HCEC 1CT (cell line): ENCODE measurements at places on chromosomes 2 and 18.

GRCh38 chr2:171547720-171548119 lies 25.4 kb downstream of the CYBRD1 start:
- DNase-seq = no peak

GRCh38 chr2:165529130-165529529 lies 59.6 kb downstream of the CSRNP3 start:
- DNase-seq = no peak

GRCh38 chr2:60505880-60506260 lies 47.6 kb downstream of the BCL11A start:
- DNase-seq = no peak

- no peak for DNase-seq
Measured at GRCh38 chr2:513981-514706, 163.1 kb downstream of the TMEM18 start.

- peak; percentile 64 for DNase-seq
Measured at GRCh38 chr2:69724540-69725159, 17.3 kb upstream of the ANXA4 start.

GRCh38 chr2:112701052-112701451 lies 19.8 kb upstream of the NT5DC4 start:
- no peak for DNase-seq

DNA sequence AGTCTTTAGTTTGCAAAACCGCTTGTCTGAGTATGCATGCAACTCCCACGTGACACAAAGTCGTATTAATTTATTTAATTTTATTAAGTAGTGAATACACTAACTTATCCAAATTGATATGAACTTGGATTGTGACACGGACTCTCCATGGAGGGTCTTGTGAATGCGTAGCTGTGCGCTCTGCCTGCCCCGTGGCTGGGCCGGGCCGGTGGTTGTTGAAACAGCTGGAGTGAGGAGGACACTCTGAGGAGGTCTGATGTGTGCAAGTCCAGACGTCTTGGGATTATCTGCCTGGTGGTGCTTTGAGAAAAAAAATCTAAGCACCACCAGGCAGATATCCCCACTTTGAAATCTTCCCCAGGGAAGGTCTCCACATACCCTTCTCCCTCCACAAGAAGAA lies 41.0 kb upstream of the RBM44 start:
- DNase-seq = no peak

- DNase-seq = no peak
Measured at GRCh38 chr2:177692783-177693269, 300.3 kb downstream of the AGPS start.

DNA sequence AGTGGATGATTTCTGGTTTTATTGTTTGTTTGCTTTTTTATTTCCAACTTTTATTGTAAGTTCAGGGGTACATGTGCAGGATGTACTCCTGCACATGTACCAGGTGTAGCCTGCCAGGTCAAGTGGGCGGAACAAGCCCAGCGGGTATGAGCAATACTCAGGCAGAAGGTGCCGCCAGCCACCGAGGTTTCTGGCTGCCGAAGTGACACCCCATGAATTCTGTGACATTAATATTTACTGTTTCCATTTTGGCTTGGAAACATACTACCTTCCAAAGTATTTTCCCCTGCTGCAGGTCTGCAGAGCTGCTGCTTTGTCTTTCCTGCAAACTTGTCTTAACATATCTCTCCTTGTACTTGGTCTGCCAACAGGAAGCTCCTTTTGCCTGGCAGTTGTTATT lies 78.5 kb downstream of the PTPN4 start:
- DNase-seq = no peak

DNA sequence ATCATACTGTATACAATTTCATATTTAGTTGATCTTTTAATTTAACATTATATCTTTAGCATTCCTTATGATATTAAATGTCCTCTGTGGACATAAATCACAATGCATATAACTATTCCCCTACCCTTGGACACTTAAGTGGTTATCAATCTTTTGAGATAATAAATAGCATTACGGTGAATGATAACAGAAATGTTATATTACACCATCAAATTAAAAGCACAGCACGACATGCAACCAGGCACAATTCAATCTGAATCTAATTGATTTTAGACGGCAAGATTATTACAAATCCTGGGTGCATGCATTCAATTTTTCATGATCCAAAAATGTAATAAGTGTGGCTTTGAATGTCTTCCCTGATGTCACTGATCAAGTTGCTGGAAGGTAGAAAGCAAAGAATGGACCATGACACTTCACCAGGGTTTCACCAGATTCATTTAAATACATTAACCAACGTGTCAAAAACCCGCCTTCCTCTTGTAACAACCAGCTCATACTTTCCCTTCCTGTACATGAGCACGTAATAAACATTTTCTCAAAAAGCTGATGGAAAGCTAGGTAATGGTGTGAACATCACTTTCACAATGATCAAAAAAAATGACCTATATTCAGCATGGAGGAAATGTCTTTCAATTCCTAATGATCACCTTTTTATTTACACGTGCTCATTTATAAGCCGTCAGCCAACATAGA lies 513.7 kb upstream of the ID2 start:
- DNase-seq = no peak

GRCh38 chr2:37566517-37566981 lies 104.9 kb downstream of the CDC42EP3 start:
- DNase-seq = peak; percentile 79

DNA sequence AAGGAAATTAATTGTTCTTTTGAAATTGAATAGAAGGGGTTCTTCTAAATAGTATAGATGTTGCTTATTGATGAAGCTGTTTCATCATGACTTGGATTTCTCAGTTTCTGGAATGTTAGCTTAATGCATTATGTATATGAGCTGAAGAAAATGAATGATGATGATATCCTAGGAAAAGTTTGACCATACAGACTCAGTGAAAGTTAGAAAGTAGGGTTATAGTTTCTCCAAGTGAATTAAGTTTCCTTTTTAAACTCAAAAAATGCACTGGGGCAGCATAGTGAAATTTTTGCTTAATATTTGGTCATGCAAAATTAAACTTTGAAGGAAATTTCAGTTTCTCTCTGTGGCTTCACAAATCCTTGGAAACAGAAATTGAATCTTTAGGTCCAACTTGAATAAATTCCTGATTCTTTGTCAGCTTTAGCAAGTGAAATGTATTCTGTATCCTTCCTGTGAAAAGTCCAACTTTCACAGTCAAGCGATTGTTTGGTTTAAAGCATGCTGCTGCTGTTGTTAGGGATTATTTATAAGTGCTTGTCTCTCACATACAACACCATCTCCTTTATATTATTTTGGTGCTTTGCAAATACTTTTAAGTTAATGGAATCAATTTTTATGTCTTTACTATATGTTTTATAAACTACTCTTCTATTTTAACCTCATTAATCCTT lies 78.2 kb downstream of the PIK3C3 start:
- DNase-seq = no peak

GRCh38 chr2:222935688-222936298 lies 75.0 kb downstream of the ACSL3 start:
- DNase-seq = no peak

GRCh38 chr2:232628466-232629128 lies 4.8 kb upstream of the EFHD1 start:
- no peak for DNase-seq

- DNase-seq = no peak
Measured at GRCh38 chr2:187397886-187398285, 50.2 kb downstream of the CALCRL start.

- no peak for DNase-seq
Measured at GRCh38 chr18:75037689-75037955, 171.3 kb downstream of the PTGR3 start.

DNA sequence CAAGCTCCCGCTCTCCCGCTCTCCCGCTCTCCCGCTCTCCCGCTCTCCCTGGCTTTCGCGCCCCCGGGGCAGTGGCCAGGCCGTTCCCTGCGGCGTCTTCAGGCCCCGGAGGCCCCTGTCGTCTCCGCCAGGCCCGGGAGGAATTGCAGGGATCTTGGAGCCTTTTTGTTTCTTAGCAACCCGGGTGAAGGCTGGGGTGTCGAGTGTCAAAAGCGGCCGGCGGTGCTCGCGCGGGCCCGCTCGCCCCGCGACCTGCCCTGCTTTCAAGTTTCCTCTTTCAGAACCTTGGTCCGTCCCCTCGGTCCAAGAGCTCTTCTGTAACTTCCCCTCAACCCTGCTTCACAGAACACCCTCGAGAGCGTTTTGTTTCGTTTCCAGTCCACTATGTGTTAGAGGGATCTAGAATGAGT lies 1.4 kb downstream of the RNF138 start:
- peak; percentile 62 for DNase-seq

GRCh38 chr2:112725545-112726457 lies 5.0 kb downstream of the NT5DC4 start:
- DNase-seq = no peak

GRCh38 chr2:183079139-183079775 lies 710 bp downstream of the DUSP19 start:
- DNase-seq = peak; percentile 57

DNA sequence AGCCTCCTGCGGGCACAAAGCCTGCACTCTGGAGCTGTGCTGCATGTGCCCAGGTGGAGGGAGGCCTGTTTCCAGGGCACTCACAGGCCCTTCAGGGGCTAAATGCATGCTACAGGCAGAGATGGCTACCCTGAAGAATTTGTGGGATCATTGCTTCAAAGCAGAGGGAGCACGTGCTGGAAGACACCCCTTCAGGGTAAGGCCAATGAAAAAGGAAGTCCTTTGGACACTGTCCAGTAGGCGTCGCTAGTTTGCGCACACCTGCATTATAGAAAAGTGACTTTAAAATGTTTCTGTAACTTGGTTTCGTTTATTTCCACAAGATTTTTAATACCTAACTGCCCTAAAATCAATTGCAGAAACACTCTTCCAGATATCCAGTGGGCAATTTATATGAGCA lies 325.3 kb downstream of the ZNF516 start:
- DNase-seq = no peak

DNA sequence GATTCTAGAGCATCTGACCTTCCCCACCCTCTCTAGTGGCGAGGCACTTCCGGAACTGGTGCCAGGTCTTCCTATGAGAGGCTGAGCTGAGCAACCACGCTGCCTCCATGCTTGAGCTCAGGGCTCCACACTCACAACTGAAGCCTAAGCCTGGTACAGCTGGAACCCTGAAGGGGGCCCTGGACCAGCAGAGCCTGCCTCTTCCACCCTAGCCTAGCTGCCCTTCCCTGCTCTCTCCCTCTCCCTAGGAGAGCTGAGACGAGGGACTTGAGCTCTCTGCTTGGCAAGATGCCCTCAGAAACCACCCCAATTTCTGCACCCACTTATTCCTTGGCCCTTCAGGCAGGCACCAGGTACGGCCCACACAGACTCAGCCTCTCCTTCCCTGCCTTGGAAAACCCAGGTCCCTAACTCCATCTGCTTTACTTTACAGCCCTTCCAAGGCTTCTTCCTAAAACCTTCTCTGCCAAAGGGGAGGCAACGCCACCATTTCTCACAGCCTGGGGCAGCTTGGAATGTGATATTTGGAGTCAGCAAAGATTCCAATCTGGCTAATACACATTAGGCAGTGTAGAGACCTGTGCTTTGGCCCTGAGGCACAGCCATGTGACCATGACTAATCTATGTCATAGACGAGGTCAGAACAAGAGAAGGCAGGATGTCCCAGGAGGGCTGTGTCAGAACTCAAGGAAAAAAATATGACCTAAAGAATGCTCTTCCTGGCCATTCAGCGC lies 18.8 kb downstream of the COX7A2L start:
- DNase-seq = peak; percentile 95

DNA sequence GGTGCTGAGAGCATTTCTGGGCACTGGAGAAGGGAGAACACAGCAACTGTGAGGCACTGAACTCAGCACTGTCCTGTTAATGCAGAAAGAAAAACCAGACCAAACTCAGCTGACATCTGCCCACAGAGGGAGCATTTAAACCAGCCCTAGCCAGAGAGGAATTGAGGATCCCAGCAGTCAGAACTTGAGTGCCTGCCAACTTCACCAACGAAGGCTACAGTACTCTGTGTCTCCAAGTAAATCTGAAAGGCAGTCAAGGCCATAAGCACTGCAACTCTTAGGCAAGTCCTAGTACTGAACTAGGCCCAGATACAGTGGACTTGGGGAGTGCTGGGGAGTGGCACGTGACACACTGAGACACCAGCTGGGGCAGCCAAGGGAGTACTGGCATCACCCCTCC lies 176.2 kb upstream of the ZC3H15 start:
- no peak for DNase-seq

DNA sequence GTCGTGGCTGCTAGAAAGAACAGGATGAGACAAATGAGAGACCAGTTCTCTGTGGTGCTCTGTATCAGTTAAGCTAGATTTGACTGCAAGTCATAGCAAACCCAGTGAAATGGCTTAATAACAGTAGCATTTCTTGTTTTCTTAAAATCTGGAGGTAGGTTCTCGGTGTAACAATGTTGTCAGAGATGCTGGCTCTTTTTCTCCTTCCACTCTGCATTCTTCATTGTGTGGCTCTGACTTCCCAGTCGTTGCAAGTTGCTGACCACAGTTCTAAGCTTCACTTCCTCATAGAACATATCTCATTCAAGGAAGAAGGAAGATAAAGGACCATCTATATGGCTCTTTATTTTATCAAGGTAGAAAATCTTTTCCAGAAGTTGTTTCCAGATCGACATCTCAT lies 7.9 kb upstream of the CKAP2L start:
- DNase-seq = no peak

- peak; percentile 47 for DNase-seq
Measured at GRCh38 chr18:36688020-36688965, 140.5 kb downstream of the TPGS2 start.

GRCh38 chr2:196112418-196113034 lies 43.9 kb upstream of the DNAH7 start:
- peak; percentile 50 for DNase-seq

DNA sequence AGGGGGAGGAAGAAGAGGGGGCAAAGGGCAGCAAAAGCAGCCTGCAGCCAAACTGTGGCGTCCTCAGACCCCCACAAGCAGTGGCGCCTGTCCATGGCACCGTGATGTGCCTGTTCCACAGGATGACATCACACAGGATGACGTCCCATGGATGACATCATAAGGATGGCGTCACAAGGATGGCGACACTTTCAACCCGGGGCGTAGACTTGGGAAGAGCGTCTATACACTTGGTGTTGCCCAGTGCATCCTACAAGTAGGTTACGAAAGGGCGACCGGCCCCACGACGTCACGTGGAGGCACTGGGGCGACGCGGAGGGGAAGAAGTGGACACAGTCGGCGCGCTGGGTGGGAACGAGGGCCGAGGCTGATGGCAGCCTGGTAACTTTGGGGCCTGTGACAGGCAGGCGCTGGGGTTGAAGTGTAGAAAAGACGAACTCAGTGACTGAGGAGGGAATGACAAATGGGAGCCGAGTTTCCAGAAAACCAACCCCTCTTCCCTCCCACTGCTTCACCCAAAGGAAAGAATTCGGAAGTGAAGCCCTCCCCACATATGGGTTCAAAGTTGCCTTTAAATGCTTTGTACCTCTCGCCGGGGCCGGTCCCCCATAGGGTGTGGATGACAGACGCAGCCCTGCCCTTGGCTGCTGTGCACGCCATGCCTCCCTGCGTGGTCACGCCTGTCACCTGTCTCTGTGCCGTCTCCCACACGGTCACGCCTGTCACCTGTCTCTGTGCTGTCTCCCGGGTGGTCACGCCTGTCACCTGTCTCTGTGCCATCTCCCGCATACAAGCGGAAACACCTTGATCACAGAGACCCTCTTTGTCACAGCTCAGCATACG lies 13.4 kb upstream of the KCNG2 start:
- no peak for DNase-seq
